ENCODE measurements at places on chromosomes 11 and 22. TPM values are rescaled to one million over a fixed set of nuclear protein-coding genes. Genes with fewer than 3 reads are reported as not detected.

The FAM118A gene
- 15.7 TPM for total RNA-seq

The TH gene
- not detected for total RNA-seq

The FOSL1 gene
- 1.6 TPM for total RNA-seq

The FOLR3 gene
- 1.2 TPM for total RNA-seq

The SLC43A3 gene
- total RNA-seq, result 124 TPM

The LGR4 gene
- 40.8 TPM for total RNA-seq

The KCNJ11 gene
- total RNA-seq, result 7.3 TPM

The SHANK3 gene
- 21.2 TPM for total RNA-seq

The OR5B12 gene
- total RNA-seq, result not detected

The NPTXR gene
- 8.7 TPM for total RNA-seq

The OR51B4 gene
- not detected for total RNA-seq

The ART5 gene
- 1.7 TPM for total RNA-seq

The ARRB1 gene
- 24.2 TPM for total RNA-seq

The AQP11 gene
- total RNA-seq, result 5.6 TPM

The TEX12 gene
- not detected for total RNA-seq

The CHRDL2 gene
- total RNA-seq, result not detected

The PAX6 gene
- total RNA-seq, result not detected

The LRRC32 gene
- 18.1 TPM for total RNA-seq

The B4GALNT4 gene
- not detected for total RNA-seq

The APOA4 gene
- total RNA-seq, result not detected

The TTC36 gene
- total RNA-seq, result not detected

The CRYBA4 gene
- total RNA-seq, result not detected

The IGF2 gene
- 9.9 TPM for total RNA-seq

The CTTN gene
- total RNA-seq, result 342 TPM

The PKDREJ gene
- total RNA-seq, result not detected

The LMO2 gene
- 51.5 TPM for total RNA-seq

The RHBDD3 gene
- total RNA-seq, result 47.2 TPM

The FXYD6 gene
- total RNA-seq, result 119 TPM

The MS4A2 gene
- total RNA-seq, result 0.96 TPM

The BAIAP2L2 gene
- total RNA-seq, result 1.7 TPM

The TOLLIP gene
- 37.1 TPM for total RNA-seq

The ATG16L2 gene
- total RNA-seq, result 45.1 TPM

The PIK3IP1 gene
- total RNA-seq, result 39.8 TPM

The GRAMD1B gene
- total RNA-seq, result 10.1 TPM

The TMEM121B gene
- total RNA-seq, result not detected

The DNHD1 gene
- total RNA-seq, result 12.9 TPM

The XPNPEP3 gene
- 18.2 TPM for total RNA-seq

The FGF4 gene
- not detected for total RNA-seq

The TRIM48 gene
- total RNA-seq, result not detected

The WNT11 gene
- 31.5 TPM for total RNA-seq

The FDX1 gene
- total RNA-seq, result 40.5 TPM

The RIBC2 gene
- total RNA-seq, result 0.45 TPM

The GUCY1A2 gene
- 6.8 TPM for total RNA-seq

The ANKK1 gene
- not detected for total RNA-seq

The CSF2RB gene
- total RNA-seq, result 1.9 TPM

The CDC42BPG gene
- total RNA-seq, result 8.1 TPM

The UPK3A gene
- total RNA-seq, result 2.1 TPM

The KCNK4 gene
- total RNA-seq, result not detected

The MPZL2 gene
- total RNA-seq, result 92.7 TPM

The SLC7A4 gene
- not detected for total RNA-seq

The NAALAD2 gene
- total RNA-seq, result 2.8 TPM

The CAVIN3 gene
- 25.3 TPM for total RNA-seq

The GPHA2 gene
- not detected for total RNA-seq

The CARD16 gene
- total RNA-seq, result not detected

Data from thyroid gland (tissue), 4 donors.